Urothelium cell line (cell line): ENCODE measurements at places on chromosomes 16 and 17.

- DNase-seq: no peak
Measured at GRCh38 chr17:19533036-19533717, 477 bp upstream of the SLC47A1 start.

- no peak for DNase-seq
Measured at GRCh38 chr16:31134625-31135534, 647 bp downstream of the PRSS8 start.

- DNase-seq: no peak
Measured at GRCh38 chr17:178292-179065, 3.0 kb downstream of the DOC2B start.

DNA sequence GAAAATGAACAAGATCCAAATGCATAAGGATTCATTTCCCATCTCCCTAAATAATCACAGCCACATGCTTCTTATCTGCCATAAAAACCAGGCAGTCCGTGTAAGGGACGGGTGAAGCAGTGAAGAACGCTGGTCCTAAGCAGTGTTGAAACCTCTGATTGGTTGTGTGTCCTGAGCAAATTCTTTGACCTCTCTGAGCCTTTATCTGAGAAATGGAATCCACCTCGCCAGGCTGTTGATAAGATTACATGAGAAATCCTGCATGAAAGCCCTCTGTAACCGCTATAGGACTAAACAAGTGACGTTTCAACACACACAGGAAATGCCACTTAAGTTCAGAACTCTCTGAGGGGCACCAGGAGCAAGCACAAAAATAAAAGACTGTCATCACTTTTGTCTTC, 26.8 kb downstream of the GAS7 start:
- DNase-seq: no peak

DNA sequence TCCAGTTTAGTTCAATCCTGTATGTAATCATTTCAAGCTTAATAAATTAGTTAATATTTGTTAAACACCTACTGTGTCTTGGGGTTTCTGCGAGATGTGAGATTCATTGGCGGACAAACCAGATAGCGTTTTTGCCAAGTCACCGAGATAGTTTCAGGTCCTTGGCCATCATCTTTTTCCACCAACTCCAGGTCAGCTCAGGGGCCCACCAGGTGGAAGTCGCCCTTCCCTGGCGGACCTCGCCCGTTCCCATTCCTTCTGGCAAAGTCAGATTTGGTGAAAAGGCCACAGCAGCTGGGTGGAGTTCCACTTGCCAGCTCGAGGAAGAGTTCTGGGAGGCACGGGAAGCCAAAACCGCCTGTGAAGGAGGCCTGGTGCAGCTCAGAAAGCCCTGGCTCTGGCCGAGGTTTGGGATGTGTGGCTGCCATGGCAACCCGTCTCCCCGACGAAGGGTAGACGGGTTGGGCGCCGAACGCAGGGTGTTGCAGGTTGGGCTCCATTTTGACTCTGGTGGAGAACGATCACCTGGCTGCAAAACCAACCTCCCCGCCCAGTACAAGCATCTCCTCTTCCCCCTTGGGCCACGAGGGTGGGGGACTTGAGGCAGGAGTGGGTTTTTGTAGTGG, 39.5 kb downstream of the CMIP start:
- DNase-seq: no peak

DNA sequence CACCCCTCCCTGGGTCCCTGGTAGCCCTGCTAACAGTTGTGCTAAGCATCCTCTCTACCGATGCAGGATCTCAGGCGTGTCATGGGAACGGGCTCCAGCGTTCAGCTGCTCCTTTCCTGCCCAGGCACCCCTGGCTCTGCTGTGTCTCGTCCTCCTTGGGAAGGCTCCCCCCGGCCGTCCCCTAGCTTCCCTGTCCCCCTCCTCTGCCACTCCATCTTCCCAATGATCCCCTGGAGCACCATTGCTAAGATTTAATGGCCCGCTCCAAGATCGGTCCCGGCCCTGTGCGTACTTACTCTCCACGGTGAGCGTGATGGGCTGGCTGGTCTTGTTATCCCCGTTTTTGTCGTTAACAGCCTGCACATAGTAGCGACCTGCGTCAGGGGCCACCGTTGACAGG, 135.5 kb upstream of the CDC42EP4 start:
- no peak for DNase-seq

- no peak for DNase-seq
Measured at GRCh38 chr17:57544401-57544800, 200.7 kb downstream of the CCDC182 start.

- no peak for DNase-seq
Measured at GRCh38 chr16:11685844-11686618, 17.8 kb downstream of the SNN start.

DNA sequence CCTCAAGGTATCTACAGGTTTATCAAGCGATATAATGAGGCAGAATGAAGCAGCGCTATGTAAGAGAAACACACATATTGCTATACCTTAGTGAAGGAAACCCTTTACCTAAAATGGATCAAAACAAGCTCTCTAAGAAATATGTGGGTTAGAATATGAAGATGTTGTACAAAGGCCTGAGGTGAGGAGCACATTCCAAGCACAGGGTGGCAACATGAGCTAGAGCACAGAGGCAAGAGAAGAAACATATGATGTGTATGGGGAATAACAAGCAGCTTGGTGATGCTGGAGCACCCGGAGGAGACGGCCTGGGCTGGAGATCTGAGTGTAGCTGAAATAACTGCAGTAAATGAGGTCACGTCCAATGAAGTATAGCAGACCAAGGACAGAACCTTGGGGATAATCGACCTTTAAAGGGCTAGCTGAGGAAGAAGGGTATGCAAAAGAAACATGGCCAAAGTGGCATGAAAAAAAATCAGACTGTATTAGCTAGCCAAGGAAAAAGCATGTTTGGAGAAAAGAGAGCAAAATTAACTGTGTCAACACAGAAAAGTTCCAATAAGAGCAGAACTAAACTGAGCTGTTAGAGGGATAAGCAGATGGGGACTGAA, 44.0 kb downstream of the MARVELD3 start:
- DNase-seq: no peak

- no peak for DNase-seq
Measured at GRCh38 chr16:80974649-80975376, 31.9 kb downstream of the CMC2 start.

DNA sequence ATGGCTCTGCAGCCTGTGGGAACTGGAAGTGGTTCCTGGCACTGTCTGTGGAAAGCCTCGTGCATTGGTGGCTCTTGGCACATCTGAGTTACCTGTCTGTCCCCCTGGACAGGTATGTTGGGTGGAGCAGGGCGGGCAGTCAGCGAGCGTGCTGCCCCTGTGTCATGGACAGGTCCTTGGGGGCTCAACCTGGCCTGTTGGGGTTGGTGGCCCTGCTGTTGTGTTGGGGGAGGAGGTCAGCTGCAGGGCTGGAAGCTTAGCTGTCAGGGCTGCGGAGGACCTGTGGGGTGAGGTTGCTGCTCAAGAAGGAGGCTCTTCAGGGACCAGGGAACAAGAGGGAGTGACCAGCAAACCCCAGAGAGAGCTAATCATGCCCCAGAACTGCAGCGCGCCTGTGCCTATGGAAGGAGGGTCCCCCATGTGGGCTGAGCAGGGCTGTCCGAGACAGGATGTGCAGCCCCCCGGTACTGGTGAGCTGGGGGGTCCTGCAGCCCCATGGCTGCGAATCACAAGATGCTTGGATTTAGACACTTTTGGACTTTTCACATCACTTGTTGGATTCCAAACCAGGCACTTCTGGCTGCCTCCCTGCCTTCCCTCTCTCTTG, 7.2 kb downstream of the NKD1 start:
- no peak for DNase-seq

- DNase-seq: no peak
Measured at GRCh38 chr16:9484426-9484825, 393.0 kb downstream of the HAPSTR1 start.

DNA sequence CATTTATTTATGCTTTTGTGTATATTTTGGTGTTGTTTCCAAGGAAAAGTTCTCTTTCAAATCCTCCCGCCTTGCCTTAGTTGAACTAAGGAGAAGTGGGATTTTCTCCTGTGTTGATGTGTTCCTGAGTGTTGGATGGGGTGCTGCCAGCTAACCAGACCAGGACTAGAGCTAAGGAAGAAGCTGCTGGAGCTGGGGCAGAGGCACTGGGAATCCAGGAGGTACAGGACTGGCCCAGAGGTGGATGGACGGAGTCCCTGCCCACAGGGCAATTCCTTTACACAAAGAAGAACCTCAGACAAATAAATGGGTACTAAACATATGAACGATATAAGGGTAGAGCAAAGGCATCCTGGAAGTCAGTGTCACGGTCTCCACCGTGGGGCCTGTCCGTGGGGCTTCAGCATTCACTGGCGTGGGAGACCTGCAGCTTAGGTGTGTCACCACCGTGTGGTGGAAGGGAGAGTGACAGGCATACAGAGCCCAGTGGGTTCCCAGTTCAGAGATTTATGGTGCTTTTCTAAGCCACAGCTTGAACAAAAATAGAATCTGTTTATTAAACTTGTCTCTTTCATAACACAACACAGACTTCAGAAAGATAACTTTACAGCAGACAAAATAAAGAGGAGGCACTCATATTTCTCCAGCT, 270.7 kb downstream of the NTN1 start:
- DNase-seq: peak; percentile 23

DNA sequence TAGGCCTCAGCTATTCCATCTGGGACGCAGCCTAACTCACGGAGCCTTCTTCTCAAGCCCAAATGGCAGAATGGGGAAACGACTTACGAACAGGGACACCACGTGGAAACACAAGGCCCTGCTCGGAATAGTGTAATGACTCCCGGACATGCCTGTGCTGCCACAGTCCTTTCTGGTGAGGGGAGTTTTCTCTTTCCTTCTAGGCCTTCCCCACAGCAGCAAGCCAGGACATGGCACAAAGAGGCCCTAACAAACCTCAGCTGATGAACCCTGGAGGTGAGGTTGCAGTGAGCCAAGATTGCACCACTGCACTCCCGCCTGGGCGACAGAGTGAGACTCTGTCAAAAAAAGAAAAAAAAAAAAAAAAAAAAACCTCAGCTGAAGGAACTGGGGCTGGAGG, 15.3 kb downstream of the ZBTB4 start:
- DNase-seq: no peak

DNA sequence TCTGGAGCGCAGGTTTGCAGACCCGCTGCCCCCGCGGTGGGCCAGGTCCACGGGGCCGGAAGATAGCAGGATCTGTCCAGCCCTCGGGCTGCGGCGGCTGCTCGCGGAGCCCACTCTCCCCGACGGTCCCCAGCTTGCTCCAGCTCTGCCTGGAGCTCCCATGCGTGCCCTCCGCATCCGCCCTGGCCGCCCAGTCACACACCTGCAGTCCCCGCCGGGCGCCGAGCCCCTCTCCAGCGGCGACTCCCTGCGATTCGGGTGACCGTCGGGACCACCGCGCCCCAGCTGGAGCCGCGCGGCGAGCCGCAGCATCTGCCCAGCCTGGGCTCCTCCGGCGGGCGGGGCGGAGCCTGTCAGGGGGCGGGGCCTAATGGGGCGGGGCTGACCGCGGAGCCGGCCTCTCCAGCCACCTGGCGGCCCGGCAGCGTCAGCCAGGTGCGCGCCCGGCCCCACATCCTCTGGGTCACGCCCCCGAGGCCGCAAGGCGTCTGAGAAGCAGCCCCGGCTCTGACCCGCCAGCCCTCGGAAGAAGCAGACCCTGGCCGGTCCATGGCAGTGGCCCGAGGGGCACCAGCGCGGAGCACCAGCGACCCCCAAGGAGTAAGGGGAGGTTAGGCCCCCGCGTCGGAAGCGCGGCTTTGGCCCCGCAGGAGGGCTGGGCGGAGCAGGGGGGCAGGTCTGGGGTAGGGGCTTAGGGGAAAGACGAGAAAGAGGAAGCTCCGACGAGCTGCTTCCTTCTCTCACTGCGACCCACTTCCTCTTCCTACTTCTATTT, at the start of gene PIK3R5:
Gene PIK3R5 (minus strand): TSS at position 314 of the 775 bp plus-strand sequence. CDS start 54,213 bp downstream, outside the sequence.
- DNase-seq: no peak

GRCh38 chr17:83100853-83101391, 21.5 kb downstream of the METRNL start:
- DNase-seq: no peak

GRCh38 chr16:17027488-17028129, 443.2 kb downstream of the XYLT1 start:
- no peak for DNase-seq

DNA sequence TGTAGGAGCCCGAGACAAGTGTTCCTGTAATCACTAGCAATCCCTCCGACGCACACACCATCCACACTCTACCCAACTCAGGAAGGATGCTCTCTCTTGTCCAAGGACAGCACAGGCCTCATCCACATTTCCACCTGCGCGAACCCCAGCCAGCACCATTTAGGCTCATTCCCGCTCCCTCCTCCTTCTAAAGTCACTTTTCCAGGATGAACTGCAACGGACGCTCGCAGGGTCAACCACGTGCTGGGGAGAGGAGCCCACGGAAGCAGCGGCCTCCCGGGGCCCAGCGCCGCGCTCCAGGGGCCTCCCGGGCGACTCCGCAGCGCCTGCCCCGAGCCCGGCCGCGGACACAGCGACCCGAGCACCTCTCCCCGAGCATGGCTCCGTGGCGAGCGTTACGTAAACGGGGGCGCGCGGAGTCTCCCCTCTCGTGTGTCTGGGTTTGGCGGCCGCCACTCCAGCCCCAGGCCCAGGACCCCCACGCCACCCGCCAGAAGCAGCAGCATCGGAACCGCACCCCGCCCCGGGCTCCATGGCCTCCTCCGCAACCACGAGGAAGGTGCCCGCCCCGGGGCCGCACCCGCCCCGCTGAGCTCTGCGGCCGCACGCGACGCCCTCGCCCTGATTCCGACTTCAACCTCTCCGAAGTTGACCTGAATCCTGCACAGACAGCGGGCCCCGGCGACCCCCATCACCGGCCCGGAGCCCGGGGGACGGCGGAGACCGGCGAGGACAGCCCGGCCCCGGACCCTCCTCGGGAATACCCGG, 668 bp downstream of the USP36 start:
- DNase-seq: peak; percentile 47

GRCh38 chr17:72419866-72420774, 299.3 kb downstream of the SOX9 start:
- DNase-seq: peak; percentile 91

DNA sequence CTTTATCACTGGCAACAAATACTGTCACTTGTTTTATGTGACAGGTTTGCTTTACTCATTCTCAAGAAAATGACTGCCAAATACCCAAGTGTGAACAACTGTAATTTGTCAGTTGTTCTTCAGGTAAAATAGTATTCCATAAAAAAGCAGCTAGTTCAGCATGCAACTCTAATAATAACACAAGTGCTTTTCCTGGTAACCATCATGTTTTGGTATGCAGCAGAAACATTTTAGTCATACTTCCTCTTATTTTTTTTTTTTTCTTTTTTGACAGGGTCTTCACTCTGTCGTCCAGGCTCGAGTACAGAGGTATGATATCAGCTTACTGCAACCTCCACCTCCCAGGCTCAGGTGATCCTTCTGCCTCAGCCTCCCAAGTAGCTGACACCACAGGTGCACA, 4.6 kb downstream of the TERF2 start:
- DNase-seq: no peak

DNA sequence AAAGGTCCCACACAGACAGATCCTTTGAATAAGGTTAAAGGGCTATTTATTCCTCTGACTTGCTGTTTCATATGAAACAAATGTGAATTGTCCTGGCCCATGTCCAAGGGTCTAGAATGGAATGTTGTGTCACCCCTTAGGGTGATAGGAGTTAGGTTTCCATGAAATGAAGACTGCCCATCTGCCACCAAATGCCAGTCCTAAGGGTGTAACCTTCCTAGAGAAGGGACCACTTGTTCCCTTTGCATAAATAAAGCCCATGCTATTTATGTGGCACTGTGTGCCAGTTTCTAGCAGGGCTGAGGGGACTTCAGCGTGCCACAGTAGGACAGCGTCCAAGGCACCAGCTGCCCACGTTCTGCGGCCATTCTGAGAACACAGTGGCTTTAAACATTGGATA, 171.3 kb downstream of the ABCA8 start:
- no peak for DNase-seq

GRCh38 chr16:2773188-2773968, 3.7 kb downstream of the ELOB start:
- no peak for DNase-seq

- DNase-seq: no peak
Measured at GRCh38 chr17:7408252-7408727, 645 bp downstream of the NLGN2 start.
